ENCODE measurements at places on chromosomes 5 and 9.

GRCh38 chr5:115396688-115397087, 100.2 kb upstream of the CCDC112 start:
- no peak for DNase-seq

DNA sequence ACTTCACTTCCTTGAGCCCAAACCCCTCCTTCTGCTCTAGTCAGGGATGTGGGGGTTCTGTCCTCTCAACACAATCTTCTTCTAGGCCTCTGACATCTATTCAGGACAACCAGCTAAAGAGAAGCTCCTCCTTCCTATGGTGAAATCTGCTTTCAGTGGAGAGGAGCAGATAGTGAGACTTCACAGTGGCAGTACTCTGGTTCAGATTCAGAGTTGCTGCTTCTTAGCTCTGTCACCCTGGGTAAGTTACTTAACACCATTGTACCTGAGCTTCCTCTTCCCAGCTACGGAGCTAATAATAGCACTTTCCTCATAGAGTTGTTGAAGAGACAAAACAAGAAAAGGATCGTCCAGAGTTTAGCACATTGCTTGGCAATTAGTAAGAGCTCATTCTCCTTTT, 77.3 kb upstream of the LARP1 start:
- peak; percentile 42 for DNase-seq

DNA sequence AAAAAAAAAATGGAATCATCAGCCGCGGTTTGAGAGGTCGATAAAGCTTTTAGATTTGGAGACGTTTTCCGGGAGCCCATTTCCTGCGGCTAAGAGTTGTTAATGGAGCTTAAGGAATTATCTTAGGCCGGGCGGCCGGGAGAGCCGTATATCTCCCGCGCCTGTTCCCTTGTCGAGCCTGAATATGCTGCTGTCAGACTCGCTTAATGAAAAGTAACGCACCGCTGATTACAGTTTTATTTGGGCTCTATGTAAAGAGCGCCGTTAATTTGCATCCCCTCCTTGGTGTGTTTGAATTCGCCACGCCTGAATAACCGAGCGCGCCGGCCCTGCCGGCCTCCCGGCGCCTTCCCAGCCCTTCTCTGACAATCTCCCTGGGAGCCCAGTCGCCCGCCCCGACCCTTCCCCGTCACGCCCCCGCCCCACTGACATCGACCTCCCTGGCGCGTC, 7.9 kb downstream of the IRX4 start:
- no peak for DNase-seq

DNA sequence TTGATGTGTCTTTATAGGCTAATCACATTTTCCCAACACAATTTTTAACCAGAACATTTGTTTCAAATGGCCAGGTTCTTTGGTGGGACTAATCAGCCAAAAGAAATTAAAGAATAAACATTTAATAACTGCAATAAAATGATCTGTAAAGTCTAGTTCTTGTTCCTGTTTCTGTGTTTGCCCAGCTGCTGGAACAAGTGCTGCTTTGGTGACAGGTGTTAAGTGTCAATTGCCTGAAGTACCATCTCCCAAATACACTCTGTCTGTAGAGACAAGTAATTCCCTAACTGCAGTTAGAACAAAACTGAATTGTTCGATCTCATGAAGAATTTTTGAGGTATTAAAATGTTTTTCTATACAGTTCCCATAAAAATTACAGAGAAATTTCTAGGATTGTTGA, 402.3 kb upstream of the CHD1 start:
- no peak for DNase-seq

- DNase-seq = no peak
Measured at GRCh38 chr5:160534125-160534524, 112.5 kb downstream of the PTTG1 start.

DNA sequence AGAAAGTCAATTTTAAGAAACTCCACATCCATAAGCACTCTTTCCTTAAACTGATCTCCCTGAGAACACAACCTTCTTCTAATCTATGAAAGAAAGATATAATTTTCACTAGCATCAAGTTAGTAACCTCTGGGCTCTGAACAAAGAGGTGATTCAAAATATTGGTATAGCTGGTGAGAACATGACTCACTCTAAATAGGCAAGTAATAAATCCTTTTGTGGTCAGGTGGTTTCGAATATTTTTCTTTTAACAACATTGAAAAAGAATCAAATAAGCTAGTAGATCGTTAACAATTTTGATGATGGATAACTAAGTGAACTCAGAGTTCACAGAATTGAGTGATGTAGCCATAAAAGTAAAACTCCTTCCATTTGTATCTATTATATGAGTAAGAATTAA, 150.6 kb upstream of the IQGAP2 start:
- no peak for DNase-seq

- DNase-seq = peak; percentile 2
Measured at GRCh38 chr9:109248133-109248581, 72.7 kb downstream of the EPB41L4B start.

GRCh38 chr9:108884701-108885100, 22.6 kb downstream of the ACTL7A start:
- DNase-seq = no peak

DNA sequence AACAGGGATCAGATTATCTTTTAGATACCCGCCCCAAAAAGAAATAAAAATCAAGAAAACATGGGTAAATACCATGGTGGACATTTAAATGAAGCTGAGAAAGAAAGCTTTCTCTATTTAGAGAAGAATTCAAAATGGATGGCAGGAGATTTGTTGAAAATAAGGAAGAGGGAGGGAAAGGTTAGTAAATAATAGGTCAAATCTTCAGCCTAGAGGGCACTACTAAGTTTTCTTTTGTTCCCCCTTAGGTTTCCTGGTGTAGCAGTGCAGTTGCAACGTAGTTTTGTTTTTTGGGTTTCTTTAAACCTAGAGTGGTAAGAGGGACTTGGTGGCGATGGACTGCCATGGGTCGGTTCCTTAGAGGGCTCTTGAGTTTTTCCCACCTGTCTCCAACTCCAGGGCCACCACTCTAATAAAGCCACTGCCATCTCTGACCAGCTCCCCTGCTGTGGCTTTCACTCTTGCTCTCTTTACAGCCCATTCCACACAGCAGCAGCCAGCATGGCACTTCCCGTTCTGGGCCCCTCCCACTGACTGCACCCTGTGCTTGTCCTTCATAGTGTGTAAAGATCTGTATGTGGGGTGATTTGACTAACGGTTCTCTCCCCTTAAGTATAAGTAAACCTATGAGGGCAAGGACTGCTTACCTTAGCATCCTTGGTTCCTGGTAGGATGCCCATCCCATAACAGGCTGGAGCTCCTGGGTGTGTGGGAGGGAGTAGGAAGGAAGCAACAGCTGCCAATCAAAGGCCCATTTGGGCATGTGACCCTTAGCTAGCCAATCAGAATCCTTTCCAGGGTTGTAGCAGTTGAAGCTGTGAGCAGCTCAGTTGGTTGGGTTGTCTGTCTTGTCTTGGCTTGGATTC, 118.3 kb downstream of the SLC1A3 start:
- DNase-seq = no peak

- no peak for DNase-seq
Measured at GRCh38 chr5:95070866-95071265, 214.0 kb downstream of the MCTP1 start.

- no peak for DNase-seq
Measured at GRCh38 chr9:114954956-114955582, 24.7 kb upstream of the TNFSF8 start.

DNA sequence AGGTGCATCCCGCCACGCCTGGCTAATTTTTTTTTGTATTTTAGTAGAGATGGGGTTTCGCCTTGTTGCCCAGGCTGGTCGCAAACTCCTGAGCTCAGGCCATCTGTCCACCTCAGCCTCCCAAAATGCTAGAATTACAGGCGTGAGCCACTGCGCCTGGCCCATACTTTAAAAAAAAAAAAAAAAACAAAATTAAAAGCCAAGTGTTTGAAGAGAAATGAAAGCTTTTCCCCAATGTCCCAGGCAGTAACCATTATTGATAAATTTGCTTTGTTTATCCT, 9.5 kb downstream of the PRRC2B start:
- DNase-seq = no peak

GRCh38 chr9:124504530-124505005, 2.6 kb downstream of the NR5A1 start:
- no peak for DNase-seq

- DNase-seq = no peak
Measured at GRCh38 chr9:79470954-79471353, 100.8 kb upstream of the TLE4 start.

DNA sequence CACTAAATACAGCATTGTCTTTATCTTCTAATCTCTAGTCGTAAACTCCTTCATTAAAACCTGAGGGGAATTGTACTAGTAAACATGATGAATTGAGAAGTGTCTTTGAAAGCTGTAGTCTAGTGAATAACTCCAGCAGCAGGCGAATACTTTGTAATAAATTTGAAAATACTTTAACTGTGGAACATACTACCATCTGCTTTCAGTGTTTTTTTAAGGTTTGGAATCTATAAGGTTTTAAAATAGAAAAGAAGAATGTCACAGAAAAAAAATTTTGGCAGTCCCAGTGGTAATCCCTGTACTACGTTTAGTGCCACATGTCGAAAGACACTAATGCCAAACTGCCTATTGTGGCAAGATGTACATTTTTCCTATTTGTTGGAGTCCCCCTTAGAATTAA, 379.0 kb upstream of the NUDT12 start:
- no peak for DNase-seq

GRCh38 chr9:35553670-35554543, 51.2 kb upstream of the TESK1 start:
- DNase-seq = peak; percentile 80

DNA sequence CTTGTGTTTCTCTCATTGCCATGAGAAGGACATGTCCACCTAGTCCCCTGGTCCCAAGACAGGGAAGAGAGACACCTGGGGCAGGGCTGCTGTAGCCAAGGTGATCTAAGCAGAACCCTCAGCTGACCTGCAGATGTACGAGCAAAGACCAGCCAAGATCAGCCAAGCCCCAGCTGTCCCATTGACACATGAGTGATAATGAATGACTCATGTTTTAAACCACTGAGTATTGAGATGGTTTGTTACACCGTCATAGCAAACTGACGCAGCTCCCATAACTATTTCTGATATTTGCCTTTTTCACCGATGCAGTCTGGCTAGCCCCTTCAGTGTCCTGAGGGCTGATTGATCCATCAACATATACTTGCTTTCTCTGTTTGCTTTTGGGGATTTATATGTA, 6.7 kb downstream of the OR1K1 start:
- no peak for DNase-seq

GRCh38 chr9:134492721-134493460, 148.7 kb upstream of the COL5A1 start:
- DNase-seq = peak; percentile 33

DNA sequence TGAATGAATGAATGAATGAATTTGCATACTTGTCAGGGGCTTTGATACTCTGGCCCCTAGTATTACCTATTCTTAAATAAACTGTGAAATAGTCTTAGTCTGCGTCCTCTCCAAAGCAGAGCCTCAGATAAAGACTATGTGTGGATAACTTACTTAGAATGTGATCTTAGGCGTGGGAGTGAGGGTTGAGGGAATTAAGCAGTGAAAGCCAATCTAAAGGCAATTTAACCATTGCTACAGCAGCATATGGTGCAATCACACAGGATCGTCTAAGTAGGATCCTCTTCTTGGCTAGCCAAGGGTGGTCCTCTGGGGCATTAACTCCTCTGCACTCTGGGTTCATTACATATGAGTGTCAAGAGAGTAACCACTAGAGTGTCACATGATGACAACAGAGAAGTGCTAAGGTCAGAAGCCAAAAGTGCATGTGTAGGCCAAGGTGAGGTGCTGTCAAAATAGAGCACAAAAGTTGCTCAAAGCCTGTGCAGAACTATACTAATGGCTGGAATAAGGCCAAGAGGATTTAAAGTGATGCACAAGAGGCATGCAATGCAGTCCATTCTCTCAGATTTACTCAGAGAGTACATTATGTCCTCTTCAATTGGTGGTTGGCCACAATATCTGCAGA, 274.4 kb upstream of the SEMA6A start:
- no peak for DNase-seq

DNA sequence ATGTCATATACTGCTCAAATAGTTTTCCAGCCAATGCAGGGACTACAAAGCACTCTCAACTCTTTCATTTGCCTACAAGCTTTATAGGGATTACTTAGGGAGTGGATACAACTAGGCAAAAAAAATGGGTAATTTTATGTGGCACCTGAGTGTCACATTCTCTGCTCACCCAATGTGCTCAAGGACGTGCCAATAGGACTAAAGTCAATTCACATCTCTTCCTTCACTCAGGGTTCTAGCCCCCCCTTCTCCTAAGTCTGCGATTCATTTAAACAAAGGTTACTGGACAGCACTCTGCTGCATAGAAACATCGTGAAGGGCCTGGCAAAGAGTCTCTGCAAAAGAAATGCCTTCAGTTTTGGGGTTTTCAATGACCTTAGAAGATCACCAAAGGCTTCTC, 142.3 kb downstream of the TSSK1B start:
- peak; percentile 36 for DNase-seq

DNA sequence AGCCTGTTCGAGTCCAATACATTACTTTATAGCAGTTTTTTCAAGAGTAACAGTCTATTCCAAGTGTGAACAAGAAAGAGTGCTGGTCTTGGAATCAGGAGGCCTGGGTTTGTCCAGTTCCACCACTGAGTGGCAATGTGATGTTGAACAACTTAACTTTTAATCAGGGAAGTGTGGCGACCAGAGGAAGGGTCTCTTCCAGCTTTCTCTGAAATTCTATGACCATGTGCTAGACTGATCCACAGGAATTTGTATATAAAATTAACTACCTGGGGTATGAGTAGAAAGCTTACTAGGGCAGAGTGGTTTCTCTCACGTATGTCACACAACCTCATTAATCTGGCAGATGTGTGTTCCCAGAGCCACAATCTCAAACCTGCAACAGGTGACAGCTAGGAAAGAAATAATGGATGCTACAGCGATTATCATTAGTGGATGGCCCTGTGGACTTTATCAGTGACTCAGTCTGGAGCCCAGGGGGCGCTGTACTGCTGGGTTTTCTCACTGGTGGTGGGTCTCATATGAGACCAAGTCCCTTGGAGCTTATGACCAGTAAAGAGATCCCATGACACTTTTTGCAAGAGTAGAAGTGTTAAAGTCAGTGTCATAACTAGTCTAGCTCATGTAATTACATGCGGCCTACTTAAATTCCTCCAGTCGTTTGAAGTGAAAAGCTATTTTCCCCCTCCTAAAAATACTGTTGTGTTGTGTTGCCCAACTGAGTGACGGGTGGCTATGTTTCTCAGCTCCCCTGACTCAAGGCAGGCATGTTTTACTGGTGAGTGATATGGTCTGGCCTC, 116.5 kb downstream of the GDNF start:
- DNase-seq = no peak

- DNase-seq = no peak
Measured at GRCh38 chr5:1005249-1005851, 3.3 kb upstream of the NKD2 start.
